ENCODE measurements at places on chromosomes 5 and 9.

GRCh38 chr9:121675381-121675780, 23.9 kb downstream of the DAB2IP start:
- DNase-seq = no peak

DNA sequence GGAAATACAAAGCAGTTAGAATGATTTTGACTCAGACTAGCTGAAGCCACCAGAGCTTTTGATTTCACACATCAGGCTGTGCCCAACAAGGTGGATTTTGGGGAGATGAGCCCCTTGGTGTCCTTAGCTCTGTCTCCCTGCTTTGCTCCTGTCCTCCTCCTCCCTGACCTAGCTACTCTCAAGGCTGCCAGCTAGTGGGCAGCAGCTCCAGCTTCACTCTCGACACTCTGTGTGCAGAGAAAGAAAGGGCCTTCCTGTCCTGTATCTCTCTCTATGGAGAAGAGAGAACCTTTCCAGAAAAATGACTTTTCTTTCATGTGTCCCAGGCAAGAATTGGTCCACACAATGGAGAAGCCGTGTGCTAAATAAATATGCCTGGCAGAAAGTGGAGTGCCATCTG, 446.2 kb downstream of the SEMA5A start:
- DNase-seq = no peak

GRCh38 chr5:180135967-180136629, 64.5 kb upstream of the RNF130 start:
- DNase-seq = no peak

GRCh38 chr5:61991430-61991829, 314.6 kb upstream of the KIF2A start:
- DNase-seq = no peak

- no peak for DNase-seq
Observed at GRCh38 chr5:161094411-161094810, 242.4 kb upstream of the ATP10B start.

GRCh38 chr5:169301386-169301934, 521 bp upstream of the SLIT3 start:
- no peak for DNase-seq

DNA sequence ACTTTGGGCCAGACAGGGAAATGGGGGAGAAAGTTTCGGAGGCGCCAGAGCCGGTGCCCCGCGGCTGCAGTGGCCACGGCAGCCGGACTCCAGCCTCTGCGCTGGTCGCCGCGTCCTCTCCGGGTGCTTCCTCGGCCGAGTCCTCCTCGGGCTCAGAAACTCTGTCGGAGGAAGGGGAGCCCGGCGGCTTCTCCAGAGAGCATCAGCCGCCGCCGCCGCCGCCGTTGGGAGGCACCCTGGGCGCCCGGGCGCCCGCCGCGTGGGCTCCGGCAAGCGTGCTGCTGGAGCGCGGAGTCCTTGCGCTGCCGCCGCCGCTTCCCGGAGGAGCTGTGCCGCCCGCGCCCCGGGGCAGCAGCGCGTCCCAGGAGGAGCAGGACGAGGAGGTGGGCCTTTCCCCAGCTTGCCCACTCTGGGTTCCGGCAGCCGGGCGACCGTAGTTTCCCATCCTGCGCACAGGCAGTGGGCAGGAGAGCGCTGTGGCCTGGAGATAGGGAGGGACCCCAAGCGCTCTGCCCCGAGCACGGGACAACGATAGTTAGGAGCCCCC, 516 bp downstream of the MAST4 start:
- no peak for DNase-seq

- no peak for DNase-seq
Observed at GRCh38 chr5:157225469-157226422, 40.2 kb upstream of the CYFIP2 start.

DNA sequence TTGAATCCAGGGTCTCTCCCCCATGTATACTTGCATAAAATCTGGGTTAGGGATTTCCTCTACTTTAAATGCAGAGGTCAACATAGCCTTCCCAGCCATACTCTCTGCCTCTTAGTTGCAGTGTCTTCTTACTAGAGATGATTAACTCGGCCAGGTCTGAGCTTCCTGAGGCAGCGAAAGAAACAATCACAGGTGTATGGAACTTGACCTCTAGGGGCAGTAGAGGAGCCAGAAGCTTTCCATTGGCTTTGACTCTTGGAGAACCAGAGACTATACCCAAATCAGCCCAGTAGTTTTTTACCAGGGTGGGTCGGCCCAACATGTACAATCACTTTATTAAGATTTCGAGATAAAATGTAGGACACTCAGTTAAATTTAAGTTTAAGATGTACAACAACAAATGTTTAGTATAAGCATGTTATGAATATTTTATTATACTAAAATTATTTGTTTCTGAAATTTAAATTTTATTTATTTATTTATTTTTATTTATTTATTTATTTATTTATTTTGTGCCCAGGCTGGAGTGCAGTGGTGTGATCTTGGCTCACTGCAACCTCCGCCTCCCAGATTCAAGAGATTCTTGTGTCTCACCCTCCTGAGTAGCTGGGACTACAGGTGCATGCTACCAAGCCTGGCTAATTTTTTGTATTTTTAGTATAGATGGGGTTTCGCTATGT, 48.0 kb upstream of the DMRT3 start:
- no peak for DNase-seq

GRCh38 chr5:157600252-157600651, 24.7 kb upstream of the ADAM19 start:
- DNase-seq = no peak

DNA sequence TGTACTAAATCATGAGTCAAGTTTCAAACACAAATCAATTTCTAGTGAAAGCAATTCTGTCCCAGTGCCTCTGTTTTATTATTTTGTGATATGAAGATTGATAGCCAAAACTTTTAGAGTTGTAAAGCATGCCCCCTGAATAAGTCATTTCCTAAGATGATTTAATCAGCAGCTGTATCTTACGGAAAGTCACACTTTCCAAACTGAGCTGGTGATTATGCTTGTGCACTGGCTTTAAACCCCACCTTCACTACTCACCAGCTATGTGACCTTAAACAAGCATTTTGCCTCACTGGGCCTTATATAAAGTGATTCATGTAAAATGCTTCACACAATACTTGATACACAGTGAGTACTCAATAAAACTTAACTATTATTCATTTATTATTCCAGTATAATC, 78.1 kb downstream of the EDIL3 start:
- DNase-seq = no peak

DNA sequence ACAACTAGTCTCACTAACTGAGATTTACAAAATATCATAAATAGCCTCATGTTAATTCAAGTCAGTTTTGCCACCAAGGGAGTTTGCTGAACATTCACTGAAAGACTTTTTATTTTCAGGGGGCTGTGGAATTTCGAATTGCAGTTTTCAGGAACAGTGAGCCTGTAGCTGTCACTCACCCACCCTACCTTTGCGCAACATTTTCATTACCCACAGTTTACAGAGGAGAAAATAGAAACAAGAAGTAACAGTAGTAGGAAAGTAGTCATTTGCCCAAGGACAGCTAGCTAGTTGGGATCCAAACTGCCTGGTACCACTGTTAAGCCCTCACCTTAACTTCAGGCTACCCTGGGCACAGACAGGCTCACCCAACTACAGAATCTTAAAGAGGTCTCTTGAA, 154.1 kb downstream of the ADAMTS12 start:
- no peak for DNase-seq

GRCh38 chr9:125825762-125826161, 78.6 kb downstream of the PBX3 start:
- no peak for DNase-seq

Data from OCI-M1 (cell line).